ENCODE measurements at places on chromosomes 3 and 15. TPM values are rescaled to one million over a fixed set of nuclear protein-coding genes. Genes with fewer than 3 reads are reported as not detected.

GRCh38 chr15:38049891-38050290, 115.5 kb downstream of the TMCO5A start:
- DNase-seq: no peak
- no peak overlapping the region for H3K27ac ChIP-seq
- H3K4me3 ChIP-seq: no peak overlapping the region
- H3K4me1 ChIP-seq: no peaks in the 10 kb centered on the region
- no peaks in the 10 kb centered on the region for H3K36me3 ChIP-seq

- no peaks in the 10 kb centered on the region for H3K4me1 ChIP-seq
- H3K27me3 ChIP-seq: no peaks in the 10 kb centered on the region
- no peak for DNase-seq
- no peak overlapping the region for H3K27ac ChIP-seq
- H3K4me3 ChIP-seq: no peak overlapping the region
- no peaks in the 10 kb centered on the region for H3K36me3 ChIP-seq
Observed at GRCh38 chr3:140391061-140391460, 286.8 kb upstream of the TRIM42 start.

DNA sequence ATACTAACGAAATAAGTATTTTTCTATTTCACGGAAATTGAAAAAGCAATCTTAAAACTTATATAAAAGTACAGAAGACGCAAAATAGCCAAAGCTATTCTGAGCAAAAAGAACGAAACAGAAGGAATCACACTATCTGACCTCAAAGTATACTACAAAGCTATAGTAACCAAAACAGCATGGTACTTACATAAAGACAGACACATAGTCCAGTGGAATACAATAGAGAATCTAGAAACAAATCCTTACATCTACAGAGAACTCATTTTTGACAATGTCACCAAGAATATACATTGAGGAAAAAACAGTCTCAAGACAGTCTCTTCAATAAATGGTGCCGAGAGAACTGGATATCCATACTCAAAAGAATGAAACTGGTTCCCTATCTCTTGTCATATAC, 246.0 kb downstream of the ISL2 start:
- no peaks in the 10 kb centered on the region for H3K36me3 ChIP-seq
- no peaks in the 10 kb centered on the region for H3K27me3 ChIP-seq
- DNase-seq: no peak
- H3K27ac ChIP-seq: no peak overlapping the region
- no peak overlapping the region for H3K4me3 ChIP-seq
- H3K4me1 ChIP-seq: no peaks in the 10 kb centered on the region

GRCh38 chr3:144181062-144181461, 209.4 kb downstream of the DIPK2A start:
- no peak for DNase-seq
- no peaks in the 10 kb centered on the region for H3K4me1 ChIP-seq
- no peak overlapping the region for H3K27ac ChIP-seq
- H3K36me3 ChIP-seq: no peaks in the 10 kb centered on the region

- no peaks in the 10 kb centered on the region for H3K36me3 ChIP-seq
- no peak overlapping the region for H3K4me3 ChIP-seq
- H3K27me3 ChIP-seq: no peaks in the 10 kb centered on the region
- no peak for DNase-seq
- no peaks in the 10 kb centered on the region for H3K4me1 ChIP-seq
- no peak overlapping the region for H3K27ac ChIP-seq
Observed at GRCh38 chr15:73010154-73011152, 41.8 kb upstream of the NEO1 start.

GRCh38 chr15:80003934-80004472, 33.0 kb upstream of the BCL2A1 start:
- no peaks in the 10 kb centered on the region for H3K36me3 ChIP-seq
- H3K4me3 ChIP-seq: no peak overlapping the region
- no peaks in the 10 kb centered on the region for H3K27me3 ChIP-seq
- H3K4me1 ChIP-seq: no peaks in the 10 kb centered on the region

Gene CADM2
- not detected for total RNA-seq

DNA sequence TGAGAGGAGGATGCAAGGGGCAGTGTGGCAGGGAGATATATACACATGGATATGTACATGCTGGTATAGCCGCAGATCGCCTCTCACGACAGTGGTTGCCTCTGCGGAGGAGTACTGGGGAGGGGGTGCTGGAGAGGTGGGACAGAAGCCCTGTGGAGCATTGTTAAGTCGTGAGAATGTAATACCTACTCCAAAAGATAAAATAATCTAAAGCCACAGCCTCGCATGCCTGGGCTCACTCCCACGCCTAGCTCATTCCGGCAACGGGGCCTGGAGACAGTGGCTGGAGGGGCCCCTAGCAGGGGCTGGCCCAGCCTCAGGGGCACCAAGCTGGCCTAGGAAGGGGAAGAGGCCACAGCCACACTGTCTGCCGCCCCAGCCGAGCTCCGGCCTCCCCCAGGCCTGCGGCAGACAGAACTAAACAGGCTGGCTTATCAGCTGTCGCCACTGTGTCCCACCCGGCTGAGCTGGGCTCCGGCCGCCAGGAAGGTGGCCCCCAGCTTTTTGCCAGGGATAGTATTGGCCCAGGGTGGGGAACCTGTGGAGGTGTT, 65.1 kb upstream of the LCTL start:
- H3K4me3 ChIP-seq: no peak overlapping the region
- H3K27ac ChIP-seq: no peak overlapping the region
- DNase-seq: no peak
- H3K27me3 ChIP-seq: no peaks in the 10 kb centered on the region
- no peaks in the 10 kb centered on the region for H3K4me1 ChIP-seq

DNA sequence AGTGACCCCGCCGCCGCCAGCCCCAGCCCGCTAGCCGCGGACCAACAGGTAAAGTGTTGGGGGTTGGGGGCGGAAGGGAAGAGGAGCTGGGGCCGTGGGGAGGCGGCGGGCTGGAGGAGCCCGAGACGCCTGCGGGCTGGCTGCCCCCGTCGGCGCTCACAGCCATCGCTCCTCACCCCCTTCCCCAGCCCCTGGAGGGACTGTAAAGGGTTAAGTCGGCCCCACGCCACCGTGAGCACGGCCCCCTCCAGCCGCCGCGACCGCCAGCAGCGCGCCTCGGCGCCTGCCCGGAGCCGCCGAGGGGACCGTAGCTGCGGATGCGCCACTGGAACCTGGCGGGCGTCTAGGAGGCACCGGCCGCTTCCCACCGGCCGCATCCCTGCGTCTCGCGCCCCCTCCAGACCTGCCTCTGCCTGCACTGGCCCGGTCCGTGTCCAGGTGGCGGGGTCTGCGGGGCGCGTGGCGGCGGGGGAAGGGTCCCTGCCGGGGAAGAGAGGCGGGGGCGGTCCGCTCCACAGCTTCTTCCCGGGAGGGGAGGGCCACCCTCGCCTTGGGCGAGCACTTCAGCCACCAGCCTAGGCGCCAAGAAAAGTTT, 522 bp downstream of the MED12L start:
- no peaks in the 10 kb centered on the region for H3K36me3 ChIP-seq
- DNase-seq: no peak
- no peaks in the 10 kb centered on the region for H3K4me1 ChIP-seq
- peak overlapping the region; percentile 53 for H3K4me3 ChIP-seq
- no peaks in the 10 kb centered on the region for H3K27me3 ChIP-seq

Gene OSTN
- not detected for total RNA-seq

DNA sequence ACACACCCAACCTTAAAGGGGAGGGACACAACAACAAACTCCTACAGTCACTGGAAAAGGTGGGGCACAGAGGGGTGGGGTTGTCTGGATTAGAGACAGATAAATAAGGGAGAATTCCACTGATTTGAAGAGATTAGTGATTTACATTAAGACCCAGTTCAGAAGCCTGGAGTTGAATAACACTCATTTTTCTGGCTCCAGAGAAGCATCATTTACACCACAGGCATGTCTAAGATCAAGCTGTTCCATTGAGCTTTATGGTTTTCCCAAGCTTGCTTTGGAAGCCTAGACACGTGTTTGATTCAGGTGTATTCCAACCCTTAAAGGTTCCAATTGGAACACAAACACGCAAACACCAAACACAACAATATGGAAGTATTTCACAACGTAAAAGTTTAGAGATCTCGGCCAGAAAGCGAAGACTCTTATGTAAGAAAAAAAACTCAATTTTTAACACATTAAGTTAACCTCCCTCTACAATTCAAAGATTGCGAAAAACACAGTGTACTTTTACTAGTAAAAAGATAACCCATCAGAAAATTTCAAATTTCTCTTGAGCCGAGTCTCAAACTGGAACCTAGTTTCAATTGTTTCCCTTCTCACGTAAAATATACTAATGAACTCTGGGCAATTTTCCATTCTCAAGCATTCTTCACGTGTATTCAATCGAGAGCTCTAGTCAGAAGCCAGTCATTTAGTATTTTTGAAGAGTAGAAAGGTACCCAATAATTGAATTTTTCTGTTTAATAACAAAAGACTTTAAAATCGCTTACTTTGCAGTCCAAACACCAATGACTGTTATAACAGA, 2.1 kb downstream of the TRA2B start:
- H3K27me3 ChIP-seq: no peaks in the 10 kb centered on the region
- peak overlapping the region; percentile 100 for H3K27ac ChIP-seq
- H3K36me3 ChIP-seq: no peaks in the 10 kb centered on the region
- H3K4me1 ChIP-seq: peaks cover 10% of the 10 kb centered on the region

Gene SLC22A13
- total RNA-seq: 0.70 TPM

Gene PYGO1
- 32.5 TPM for total RNA-seq

- DNase-seq: no peak
- peaks cover 10% of the 10 kb centered on the region for H3K4me1 ChIP-seq
- H3K27ac ChIP-seq: peak overlapping the region; percentile 38
- no peaks in the 10 kb centered on the region for H3K36me3 ChIP-seq
- no peaks in the 10 kb centered on the region for H3K27me3 ChIP-seq
Observed at GRCh38 chr3:125140818-125141595, 71.5 kb downstream of the SLC12A8 start.

GRCh38 chr15:42737529-42738328, 801 bp upstream of the CDAN1 start:
- no peak for DNase-seq
- peak overlapping the region; percentile 65 for H3K4me3 ChIP-seq
- no peaks in the 10 kb centered on the region for H3K27me3 ChIP-seq
- H3K27ac ChIP-seq: peak overlapping the region; percentile 95

DNA sequence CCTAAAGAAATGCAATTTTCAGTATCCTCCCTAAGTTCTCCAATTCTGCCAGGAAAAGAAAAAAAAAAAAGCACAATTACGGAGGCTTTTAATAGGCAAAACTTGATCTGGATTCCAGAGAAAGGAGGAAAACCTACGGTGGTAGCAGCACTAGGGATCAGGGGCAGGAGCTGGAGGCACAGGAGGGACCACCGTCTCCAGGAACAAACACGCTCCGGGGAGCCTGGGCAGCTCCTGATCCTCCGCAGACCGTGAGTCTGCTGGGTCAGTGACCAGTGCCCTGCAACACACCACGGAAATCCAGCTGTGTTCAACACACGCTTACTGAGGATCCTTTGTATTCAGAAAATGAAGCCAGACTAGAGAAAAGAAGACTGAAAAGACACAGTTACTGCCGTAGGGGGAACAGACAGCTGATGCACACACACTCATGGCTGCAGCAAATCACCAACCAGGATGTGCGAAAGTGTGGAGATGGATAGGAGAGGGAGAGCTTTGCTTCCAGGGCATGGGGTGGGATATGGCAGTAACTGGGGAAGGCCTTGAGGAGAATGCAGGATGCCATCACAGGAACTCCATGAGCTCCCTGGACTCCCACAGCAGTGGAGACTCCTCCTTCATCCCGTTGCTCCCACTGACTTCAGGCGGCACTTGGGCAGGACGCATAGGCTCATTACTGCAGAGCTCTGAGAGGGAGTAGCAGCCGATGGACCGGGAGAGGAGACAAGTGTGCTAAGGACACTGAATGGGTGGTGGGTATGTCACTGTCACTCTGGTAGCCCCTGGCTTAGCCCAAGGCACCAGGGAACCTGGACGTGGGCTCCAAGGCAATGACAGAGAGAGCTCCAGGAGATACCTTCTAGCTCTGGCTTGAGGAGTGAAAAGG, 167.0 kb downstream of the ATP10A start:
- H3K27ac ChIP-seq: no peak overlapping the region
- no peaks in the 10 kb centered on the region for H3K27me3 ChIP-seq
- no peaks in the 10 kb centered on the region for H3K36me3 ChIP-seq
- DNase-seq: peak; percentile 2
- no peaks in the 10 kb centered on the region for H3K4me1 ChIP-seq

Gene RGMA
- total RNA-seq: 34.1 TPM

Gene NR1I2
- 0.62 TPM for total RNA-seq

DNA sequence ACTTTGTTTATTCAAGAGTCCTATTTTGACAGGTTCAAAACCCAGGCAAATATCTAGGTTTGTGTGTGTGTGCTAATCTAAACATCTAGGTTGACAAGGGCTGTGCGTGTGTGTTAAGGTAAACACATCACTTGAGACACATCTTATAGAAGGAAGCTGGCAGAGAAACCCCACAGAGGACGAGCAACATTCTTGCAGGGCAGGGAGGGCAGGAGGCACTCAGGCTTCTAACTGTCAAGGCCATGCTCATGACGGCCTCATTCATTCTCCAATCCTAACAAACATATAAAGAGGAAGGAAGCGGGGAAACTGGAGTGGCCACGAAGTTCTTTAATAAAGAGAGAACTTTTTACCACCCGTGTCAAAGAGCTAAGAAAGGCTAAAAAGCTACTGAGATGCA, 43.4 kb downstream of the SLCO2A1 start:
- DNase-seq: no peak
- no peaks in the 10 kb centered on the region for H3K36me3 ChIP-seq
- H3K27ac ChIP-seq: no peak overlapping the region
- H3K4me3 ChIP-seq: no peak overlapping the region

- DNase-seq: no peak
- H3K36me3 ChIP-seq: no peaks in the 10 kb centered on the region
- H3K4me1 ChIP-seq: no peaks in the 10 kb centered on the region
- no peaks in the 10 kb centered on the region for H3K27me3 ChIP-seq
Observed at GRCh38 chr3:63624941-63625560, 27.4 kb upstream of the SNTN start.

DNA sequence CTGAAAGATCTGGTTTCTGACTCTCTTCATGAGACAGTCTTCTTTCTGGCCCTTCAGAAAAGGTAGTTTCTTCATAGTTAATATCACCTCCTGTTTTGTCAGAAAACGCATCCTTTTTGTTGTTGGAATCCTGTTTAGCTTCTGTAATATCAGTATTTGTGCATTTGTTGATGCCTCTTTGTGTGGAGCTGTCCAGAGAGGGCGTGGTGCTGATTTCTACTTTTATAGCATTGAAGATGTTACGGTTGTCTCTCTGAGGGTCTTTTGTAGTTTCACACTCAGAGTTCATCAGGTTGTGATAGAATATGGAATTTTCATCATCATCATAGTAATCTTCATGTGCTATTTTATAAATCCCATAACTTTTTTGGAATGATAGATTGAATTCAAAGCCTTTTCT, 8.9 kb downstream of the GPR149 start:
- no peaks in the 10 kb centered on the region for H3K4me1 ChIP-seq
- no peak for DNase-seq
- H3K4me3 ChIP-seq: no peak overlapping the region
- no peak overlapping the region for H3K27ac ChIP-seq
- no peaks in the 10 kb centered on the region for H3K27me3 ChIP-seq

Gene MASP1
- total RNA-seq: 25.3 TPM

GRCh38 chr15:91694131-91694830, 159.2 kb upstream of the SLCO3A1 start:
- H3K27me3 ChIP-seq: no peaks in the 10 kb centered on the region
- peak; percentile 64 for DNase-seq
- H3K4me3 ChIP-seq: peak overlapping the region; percentile 27
- H3K27ac ChIP-seq: peak overlapping the region; percentile 96
- H3K36me3 ChIP-seq: no peaks in the 10 kb centered on the region

Gene AGBL1
- not detected for total RNA-seq

Gene NEIL1
- total RNA-seq: 20.9 TPM

- H3K4me3 ChIP-seq: peak overlapping the region; percentile 79
- no peaks in the 10 kb centered on the region for H3K36me3 ChIP-seq
- peaks cover 12% of the 10 kb centered on the region for H3K4me1 ChIP-seq
- H3K27ac ChIP-seq: peak overlapping the region; percentile 86
- DNase-seq: peak; percentile 40
Observed at GRCh38 chr15:75200765-75201615, 692 bp upstream of the C15orf39 start.

Data from uterus (tissue), 4 donors.